ENCODE measurements at places on chromosomes 5 and 9. TPM values are rescaled to one million over a fixed set of nuclear protein-coding genes. Genes with fewer than 3 reads are reported as not detected.

Gene SPATA6L
- total RNA-seq = 0.83 TPM

DNA sequence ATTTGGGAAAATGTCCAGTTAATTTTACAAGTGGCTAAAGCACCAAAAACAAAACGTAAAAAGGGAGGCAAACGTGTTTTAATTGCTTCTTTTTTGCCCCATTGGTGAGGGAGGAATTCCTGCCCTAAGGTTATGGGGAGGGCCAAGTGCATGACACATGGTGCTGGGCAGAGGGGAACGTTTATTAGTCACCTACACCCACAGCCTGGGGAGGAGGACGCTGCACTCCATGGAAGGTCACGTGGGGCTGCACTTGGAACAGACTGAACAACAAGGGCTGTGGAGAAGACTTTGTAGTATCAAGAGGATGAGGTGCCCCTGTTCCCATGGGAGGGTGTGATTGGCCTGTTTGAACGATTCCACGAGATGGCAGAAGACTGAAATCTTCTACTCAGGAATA is 13.7 kb upstream of the ADAMTS16 start:
- DNase-seq = no peak
- no peak overlapping the region for H3K4me3 ChIP-seq
- H3K36me3 ChIP-seq = no peaks in the 10 kb centered on the region
- no peaks in the 10 kb centered on the region for H3K4me1 ChIP-seq
- no peaks in the 10 kb centered on the region for H3K27me3 ChIP-seq

GRCh38 chr9:20394969-20395368 is 227.3 kb downstream of the MLLT3 start:
- no peaks in the 10 kb centered on the region for H3K27me3 ChIP-seq
- H3K36me3 ChIP-seq = peaks cover 23% of the 10 kb centered on the region
- no peak overlapping the region for H3K27ac ChIP-seq
- H3K4me3 ChIP-seq = no peak overlapping the region
- H3K4me1 ChIP-seq = peaks cover 13% of the 10 kb centered on the region

- no peaks in the 10 kb centered on the region for H3K36me3 ChIP-seq
- no peak for DNase-seq
- no peak overlapping the region for H3K4me3 ChIP-seq
- H3K27ac ChIP-seq = no peak overlapping the region
- peaks cover 3% of the 10 kb centered on the region for H3K27me3 ChIP-seq
Observed at GRCh38 chr5:175466700-175467318, 11.6 kb upstream of the SFXN1 start.

GRCh38 chr9:123536455-123536868 is 180.5 kb downstream of the CRB2 start:
- DNase-seq = no peak
- no peaks in the 10 kb centered on the region for H3K36me3 ChIP-seq
- peaks cover 9% of the 10 kb centered on the region for H3K4me1 ChIP-seq
- no peak overlapping the region for H3K4me3 ChIP-seq

- no peaks in the 10 kb centered on the region for H3K36me3 ChIP-seq
- H3K27ac ChIP-seq = no peak overlapping the region
- DNase-seq = no peak
- H3K4me3 ChIP-seq = no peak overlapping the region
- H3K4me1 ChIP-seq = peaks cover 4% of the 10 kb centered on the region
Observed at GRCh38 chr9:129199044-129199435, 21.0 kb upstream of the IER5L start.

- DNase-seq = peak; percentile 19
- peak overlapping the region; percentile 88 for H3K4me3 ChIP-seq
- peaks cover 25% of the 10 kb centered on the region for H3K4me1 ChIP-seq
- no peaks in the 10 kb centered on the region for H3K27me3 ChIP-seq
Observed at GRCh38 chr5:179558932-179559283, 8.6 kb downstream of the RUFY1 start.

DNA sequence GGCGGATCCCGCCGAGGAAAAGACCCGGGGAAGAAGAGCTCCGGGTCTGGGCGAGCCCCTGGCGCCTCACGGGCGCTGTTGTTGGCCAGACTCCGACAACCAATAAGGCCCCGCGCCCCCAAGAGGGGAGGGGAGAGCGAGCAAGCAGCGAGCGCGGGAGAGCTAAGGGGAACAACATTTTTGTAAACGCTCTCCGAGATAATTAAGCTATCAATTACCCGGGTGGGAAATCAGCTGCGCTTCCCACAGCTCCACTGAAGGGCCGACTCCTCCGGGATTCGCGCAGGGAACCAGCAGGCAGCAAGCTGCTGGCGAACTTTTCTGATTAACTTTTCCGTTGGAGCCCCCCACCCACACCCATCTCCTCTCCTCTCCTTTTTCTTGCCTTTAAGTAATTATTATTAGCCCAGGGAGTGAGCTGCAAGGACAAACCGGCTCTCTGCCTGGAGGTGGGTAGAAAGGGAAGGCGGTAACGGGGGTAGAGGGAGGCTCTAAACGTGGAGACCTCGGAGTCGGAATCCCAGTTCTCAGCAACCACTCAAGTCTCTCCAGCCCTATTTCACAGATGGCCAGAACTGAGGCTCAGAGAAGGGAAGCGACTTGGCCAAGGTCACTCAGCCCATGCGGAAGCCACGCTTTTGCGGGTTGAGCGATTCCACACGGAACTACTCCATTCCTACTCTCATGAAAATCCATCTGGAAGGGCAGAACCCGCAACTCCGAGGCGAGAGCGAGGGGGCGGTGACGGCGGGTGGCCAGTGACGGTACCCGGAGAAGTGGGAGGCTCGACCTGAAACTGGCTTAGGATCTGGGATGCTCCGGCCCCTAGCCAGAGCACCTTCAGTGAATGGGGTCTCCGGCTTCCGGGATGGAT is 1.3 kb downstream of the ASTN2 start:
- H3K27me3 ChIP-seq = peaks cover 24% of the 10 kb centered on the region
- no peak overlapping the region for H3K4me3 ChIP-seq
- no peak for DNase-seq

DNA sequence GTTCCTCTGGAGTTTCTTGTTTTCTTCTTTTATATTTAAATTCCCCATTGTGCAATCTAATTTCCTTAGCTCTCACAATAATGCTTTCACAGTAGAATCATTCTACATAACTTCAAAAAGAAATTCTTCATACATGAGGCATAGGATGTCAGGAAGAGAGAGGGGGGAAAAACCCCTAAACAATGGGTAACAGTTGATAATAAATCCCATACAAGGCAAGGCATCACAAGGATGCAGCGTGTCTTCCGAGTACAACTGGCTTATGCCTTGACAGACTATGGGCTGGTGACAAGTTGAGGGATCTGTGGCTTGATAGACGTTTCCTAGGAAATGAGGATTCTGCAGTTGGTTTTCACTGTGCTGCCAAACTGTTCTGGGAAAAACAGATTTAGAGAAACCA is 247.4 kb downstream of the ARL15 start:
- no peaks in the 10 kb centered on the region for H3K4me1 ChIP-seq
- no peaks in the 10 kb centered on the region for H3K27me3 ChIP-seq
- no peak overlapping the region for H3K27ac ChIP-seq
- peaks cover 2% of the 10 kb centered on the region for H3K36me3 ChIP-seq
- no peak for DNase-seq

DNA sequence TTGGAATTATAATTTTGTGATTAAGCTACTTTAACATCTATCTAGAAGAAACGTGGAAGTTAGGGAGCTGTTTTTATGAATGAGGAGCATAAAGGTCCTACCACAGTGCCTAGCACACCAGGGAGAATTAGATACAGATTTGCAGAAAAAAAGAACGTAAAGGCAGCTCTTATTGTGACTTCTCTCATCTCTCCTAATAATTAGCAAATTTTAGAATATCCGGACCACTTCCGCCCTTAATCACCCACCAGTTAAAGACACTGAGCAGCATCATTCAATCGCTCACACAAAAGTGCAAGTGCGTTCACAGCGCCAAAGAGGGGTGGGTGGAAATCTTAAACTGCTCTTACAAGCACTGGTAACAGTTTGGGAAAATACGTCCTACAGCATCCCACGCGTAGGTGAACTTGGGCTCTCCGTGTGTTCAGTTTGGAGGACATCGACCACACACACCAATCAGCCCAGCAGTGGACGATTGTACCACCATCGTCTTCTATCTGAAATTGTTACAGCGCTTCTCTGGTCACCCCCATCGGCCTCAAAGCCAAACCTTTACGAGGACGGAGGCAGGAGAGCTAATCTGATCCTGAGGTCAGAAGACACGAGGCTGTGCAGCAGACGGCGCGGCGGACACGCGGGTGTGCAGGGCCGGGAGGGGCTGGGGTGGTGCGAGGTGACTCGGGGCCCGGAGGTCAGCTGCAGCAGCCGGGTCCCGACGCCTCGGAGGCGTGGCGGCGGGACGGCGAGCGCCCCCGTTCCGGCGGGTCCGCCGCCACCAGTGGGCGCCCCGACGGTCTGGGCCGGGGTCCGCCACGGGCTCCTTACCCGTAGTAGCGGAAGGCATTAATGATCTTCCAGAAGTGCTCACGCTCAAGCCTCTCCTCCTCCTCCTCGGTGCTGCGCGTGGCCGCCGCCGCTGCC is 646 bp downstream of the CARNMT1 start:
- peaks cover 11% of the 10 kb centered on the region for H3K36me3 ChIP-seq
- H3K4me1 ChIP-seq = peaks cover 44% of the 10 kb centered on the region
- H3K27ac ChIP-seq = peak overlapping the region; percentile 97
- H3K4me3 ChIP-seq = peak overlapping the region; percentile 98

DNA sequence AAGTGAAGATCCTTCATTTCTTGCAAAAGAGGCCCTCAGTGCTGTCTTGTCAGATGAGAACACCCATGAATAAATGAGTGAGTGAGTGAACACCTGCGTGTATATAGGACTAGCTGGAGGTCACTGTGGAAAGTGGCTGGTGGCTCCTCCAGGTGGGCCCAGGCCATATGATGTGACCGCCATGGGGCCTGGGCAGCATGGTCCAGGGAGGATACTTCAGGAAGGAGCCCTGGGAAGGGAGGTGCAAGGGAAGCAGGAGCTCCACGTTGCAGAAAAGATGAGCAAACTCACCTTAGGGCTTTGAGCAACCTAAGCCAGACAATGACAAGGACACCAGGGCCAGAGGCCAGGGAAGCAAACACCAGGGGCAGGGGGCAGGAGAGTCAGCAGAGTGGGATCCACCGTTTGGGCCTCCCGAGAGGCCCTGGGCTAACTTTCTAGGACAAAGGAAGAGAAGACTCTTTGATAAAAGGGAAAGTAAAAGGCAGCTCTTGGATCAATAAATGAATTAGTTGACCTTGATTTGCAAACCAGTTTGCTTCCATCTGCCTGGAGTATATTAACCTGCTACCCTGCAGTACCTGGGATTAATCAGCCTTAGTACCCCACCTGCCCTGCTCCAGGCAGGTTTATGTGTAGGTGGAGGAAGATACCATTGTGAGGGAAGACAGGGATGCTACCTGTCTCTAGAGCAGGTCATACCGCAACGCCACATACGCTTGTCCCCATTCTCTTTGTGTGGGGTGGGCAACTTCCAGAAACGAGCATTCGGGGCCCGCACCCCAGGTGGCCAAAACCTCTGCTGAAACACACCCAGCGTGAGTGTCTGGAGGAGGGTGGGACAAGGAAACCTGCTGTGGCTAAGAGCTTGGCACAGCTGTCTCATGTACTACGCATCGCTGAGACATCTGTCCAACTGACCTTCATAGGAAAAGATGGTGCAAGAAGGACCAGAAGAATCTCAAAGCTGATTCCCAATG is 51.4 kb upstream of the OLFM1 start:
- no peaks in the 10 kb centered on the region for H3K36me3 ChIP-seq
- H3K4me1 ChIP-seq = no peaks in the 10 kb centered on the region
- DNase-seq = peak; percentile 9

DNA sequence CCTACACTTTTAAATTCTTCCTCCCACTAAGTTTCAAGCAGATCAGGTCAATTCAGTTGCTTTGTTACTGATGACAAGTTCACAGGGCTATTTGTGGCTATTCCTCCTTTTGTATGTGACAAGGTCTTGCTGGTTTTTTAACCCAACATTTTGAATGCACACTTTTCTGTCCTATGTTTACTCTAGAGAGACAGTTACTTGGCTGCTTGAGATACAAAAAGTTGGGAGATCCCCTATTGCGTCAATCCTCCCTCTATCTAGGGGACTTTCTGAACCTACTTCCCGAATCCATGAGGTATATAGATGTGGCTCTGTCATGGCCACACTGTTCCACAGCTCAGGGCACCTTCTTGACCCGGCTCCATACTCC is 386.7 kb downstream of the NTRK2 start:
- no peak for DNase-seq
- no peaks in the 10 kb centered on the region for H3K27me3 ChIP-seq
- no peak overlapping the region for H3K27ac ChIP-seq
- H3K4me1 ChIP-seq = no peaks in the 10 kb centered on the region
- H3K36me3 ChIP-seq = no peaks in the 10 kb centered on the region

Gene KIF24
- total RNA-seq = 8.4 TPM

GRCh38 chr5:52668139-52668538 is 119.6 kb upstream of the ITGA1 start:
- H3K4me3 ChIP-seq = no peak overlapping the region
- no peak for DNase-seq
- peaks cover 18% of the 10 kb centered on the region for H3K27me3 ChIP-seq
- H3K4me1 ChIP-seq = peaks cover 7% of the 10 kb centered on the region
- no peaks in the 10 kb centered on the region for H3K36me3 ChIP-seq

DNA sequence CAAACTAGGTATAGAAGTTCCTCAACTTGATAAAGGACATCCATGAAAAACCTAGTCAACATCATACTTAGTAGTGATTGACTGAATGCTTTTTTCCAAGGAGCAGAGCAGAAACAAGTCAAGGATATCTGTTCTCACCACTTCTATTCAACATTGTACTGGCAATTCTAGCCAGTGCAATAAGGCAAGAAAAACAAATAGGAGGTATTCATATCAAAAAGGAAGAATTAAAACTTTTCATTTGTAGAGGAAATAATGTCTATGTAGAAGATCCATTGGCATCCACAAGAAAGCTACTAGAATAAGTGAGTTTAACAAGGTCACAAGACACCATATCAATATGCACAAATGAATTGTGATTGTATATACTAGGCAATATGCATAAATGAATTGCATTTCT is 28.2 kb upstream of the ORM1 start:
- no peak for DNase-seq
- H3K27ac ChIP-seq = no peak overlapping the region
- peaks cover 7% of the 10 kb centered on the region for H3K27me3 ChIP-seq
- no peaks in the 10 kb centered on the region for H3K4me1 ChIP-seq
